ENCODE measurements at places on chromosomes 3 and 15.

GRCh38 chr15:83066034-83066733 is 868 bp downstream of the BTBD1 start:
- no peak for DNase-seq

GRCh38 chr3:193680220-193680619 is 87.2 kb downstream of the OPA1 start:
- DNase-seq: no peak

DNA sequence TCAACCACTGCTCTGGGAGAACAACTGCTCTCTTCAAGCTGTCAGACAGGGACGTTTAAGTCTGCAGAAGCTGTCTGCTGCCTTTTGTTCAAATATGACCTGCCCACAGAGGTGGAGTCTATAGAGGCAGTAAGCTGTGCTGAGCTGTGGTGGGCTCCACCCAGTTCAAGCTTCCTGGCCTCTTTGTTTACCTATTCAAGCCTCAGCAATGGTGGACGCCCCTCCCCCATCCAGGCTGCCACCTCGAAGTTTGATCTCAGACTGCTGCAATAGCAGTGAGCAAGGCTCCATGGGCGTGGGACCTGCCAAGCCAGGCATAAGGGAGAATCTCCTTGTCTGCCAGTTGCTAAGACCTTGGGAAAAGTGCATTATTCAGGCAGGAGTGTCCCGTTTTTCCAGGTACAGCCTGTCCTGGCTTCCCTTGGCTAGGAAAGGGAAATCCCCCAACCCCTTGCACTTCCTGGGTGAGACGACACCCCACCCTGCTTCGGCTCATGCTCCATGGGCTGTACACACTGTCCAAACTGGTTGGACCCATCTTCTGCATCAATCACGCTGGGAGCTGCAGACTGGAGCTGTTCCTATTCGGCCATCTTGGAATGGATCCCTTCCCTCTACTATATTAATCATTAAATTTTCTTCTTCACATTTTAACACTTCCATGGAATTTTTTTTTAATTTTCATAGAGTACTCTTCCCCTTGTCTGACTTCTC is 167.0 kb upstream of the UBE2E2 start:
- no peak for DNase-seq

GRCh38 chr3:132267391-132267993 is 49.7 kb upstream of the ACP3 start:
- DNase-seq: no peak

DNA sequence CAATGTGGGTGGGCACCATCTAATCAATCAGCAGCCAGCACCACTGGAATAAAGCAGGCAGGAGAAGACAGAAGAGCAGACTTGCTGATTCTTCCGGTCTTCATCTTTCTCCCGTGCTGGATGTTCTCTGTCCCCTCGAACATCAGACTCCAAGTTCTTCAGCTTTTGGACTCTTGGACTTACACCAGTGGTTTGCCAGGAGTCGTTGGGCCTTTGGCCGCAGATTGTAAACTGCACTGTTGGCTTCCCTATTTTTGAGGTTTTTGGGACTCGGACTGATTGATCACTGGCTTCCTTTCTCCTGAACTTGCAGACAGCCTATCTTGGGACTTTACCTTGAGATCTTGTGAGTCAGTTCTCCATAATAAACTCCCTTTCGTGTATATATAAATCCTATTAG is 292.8 kb downstream of the BCHE start:
- DNase-seq: no peak

GRCh38 chr3:25133588-25133987 is 294.5 kb upstream of the RARB start:
- no peak for DNase-seq

DNA sequence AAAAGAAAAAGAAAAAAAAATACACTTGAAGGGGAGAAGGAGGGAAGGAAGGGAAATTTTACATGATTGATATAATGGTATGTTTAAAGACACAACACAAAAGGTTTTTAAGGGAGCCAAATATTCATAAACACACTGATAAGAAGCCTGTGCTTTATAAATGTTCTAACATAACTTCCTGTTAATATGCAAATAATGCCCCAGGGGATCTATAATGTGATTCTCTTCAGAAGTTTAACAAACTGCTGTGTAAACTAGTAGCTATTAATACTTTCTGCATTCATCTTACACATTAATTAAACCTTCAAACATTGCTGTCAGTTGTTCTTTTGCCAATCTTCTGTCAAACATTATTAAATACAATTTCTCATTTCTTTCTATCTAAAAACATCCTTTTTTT is 231.6 kb downstream of the TJP1 start:
- no peak for DNase-seq

- DNase-seq: no peak
Observed at GRCh38 chr3:194315965-194316361, 35.2 kb downstream of the CPN2 start.

Data from activated naive CD8-positive, alpha-beta T cell treated with anti-CD3 and anti-CD28 coated beads for 36 hours (primary cell).